ENCODE measurements at places on chromosomes 13 and 19.

DNA sequence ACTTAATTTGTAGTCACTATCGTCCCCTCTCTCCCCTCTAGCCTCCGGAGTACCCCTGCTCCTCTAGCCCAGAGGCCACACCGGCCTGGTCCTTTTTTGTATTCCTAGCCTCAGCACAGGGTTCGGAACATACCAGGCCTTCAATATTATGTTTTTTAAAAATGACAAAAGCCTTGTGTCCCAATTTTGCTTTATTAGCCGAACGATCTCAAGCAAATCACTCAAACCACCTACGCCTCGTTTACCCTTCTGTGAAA lies 463 bp upstream of the POMP start:
- DNase-seq, result no peak

- DNase-seq, result no peak
Observed at GRCh38 chr19:33701565-33701964, 79.8 kb downstream of the CHST8 start.

DNA sequence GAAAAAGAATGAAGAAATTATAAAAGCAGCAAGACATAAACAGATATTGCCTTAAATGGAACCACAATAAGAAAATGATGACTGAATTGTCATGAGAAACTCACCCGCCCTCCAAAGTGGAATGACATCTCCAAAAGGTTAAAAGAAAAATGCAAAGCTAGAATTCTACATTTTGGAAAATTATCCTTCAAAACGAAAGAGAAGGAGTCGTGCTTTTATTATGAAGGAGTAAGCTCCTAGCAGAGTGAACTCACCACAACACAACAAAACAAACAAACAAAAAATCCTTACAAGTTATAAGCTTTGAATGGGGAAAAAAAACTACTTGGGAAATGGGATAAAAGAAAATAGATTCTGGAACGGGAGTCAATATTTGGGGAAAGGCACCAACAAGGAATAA lies 6.7 kb downstream of the SIGLEC14 start:
- no peak for DNase-seq

DNA sequence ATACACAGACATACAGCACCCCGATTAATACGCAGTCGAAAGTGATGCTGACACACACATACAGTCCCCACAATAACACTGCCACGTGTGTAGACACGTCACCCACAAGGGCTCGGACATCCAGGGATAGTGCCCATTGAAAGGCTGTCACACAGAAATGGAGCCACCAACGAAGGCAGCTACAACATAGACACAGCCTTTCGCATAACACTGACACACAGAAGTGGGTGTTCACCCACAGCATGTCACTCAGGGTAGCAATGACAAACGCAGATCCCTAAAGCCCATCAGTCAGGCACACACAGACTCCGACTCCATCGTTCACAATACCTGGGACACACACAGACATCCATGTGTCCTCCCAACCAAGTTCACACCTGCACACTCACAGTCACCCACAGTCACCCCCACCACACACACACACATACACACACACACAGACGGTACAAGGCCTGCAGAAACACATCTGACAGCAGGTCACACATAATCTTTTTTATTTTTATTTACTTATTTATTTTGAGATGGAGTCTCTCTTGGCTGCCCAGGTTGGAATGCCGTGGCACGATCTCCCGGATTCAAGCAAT lies 10.4 kb upstream of the NANOS3 start:
- no peak for DNase-seq

DNA sequence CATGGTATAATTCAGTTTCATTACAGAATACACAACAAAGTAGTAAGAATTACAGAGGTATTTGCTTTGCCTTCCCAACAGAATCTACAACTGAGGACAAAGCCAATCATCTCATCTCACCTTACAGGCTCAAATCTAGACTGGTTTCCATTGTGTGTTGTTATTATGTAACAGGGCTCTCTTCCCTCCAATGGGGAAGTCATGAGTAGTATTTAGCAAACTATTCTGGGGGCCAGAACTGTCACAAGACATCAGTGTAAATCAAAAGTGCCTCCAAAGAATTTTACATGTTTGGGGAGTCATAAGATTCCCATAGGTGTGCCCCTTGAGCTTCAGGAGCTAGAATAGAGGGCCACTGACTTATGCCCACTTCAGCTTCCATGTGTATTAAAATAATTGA lies 187.0 kb upstream of the EDNRB start:
- DNase-seq, result no peak

DNA sequence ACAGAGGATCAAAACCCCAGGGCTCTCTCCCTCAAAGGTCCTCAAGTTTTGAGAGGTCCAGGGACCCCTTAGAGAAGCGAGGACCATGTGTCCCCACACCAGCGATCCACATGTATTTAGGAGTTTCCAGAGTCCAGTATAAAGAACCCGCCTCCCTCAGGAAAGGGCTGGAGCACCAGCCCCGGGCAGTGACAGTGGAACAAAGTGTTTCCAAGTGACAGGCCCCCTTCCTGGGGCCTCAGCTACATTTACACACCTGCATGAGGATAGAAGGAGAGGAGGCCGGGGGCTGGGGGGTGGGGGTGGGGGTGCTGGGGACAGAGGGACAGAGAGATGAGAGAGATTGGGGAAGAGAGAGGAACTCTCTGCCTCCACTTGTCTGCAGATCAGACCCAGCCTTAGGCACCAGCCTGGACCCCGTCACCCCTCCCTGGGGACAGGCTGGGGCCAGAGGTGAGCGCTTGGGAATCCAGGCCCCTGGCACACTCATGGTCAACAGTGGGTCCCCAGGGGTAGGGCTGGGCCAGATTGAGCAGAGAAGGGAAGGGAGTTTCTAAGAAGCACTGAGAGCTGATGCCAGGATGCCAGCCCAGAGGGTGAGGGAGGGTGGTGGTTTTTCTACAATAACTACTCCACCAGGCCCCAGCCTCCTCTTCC lies 802 bp downstream of the BCAM start:
- peak; percentile 29 for DNase-seq

- DNase-seq, result no peak
Observed at GRCh38 chr13:112255550-112256120, 120.5 kb upstream of the SPACA7 start.

DNA sequence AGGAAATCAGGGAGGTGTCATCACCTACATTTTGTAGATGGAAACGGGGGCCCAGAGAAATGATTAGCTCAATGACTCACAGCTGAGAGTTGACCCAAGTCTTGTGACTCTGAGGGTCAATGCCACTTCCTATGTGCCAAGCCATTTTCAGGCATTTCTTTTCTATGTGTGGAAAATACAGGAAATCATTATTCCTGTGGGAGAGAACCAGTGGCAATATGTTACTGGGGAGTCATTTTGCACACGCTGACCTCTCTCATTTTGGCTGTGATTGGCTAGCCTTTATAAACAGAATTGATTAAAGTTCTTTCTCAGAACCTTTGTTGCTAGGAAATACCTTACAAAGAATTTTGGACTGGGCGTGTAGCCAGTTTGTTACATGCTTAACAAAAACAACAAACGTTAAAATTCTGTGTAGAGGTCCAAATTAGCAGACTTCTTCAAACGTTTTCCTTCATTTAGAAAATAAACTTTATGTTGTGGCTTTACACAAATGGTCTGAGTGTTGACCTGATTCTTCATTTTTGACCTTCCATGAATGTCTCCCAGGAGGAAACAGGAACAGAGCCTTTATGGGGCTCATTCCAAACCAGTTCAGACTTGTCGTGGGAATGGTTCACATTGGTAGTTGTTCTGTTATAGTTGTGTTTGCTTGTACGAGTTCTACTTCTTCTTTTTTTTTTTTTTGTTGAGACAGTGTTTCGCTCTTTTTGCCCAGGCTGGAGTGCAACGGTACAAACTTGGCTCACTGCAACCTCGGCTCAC lies 11.4 kb downstream of the PCCA start:
- DNase-seq, result peak; percentile 66

DNA sequence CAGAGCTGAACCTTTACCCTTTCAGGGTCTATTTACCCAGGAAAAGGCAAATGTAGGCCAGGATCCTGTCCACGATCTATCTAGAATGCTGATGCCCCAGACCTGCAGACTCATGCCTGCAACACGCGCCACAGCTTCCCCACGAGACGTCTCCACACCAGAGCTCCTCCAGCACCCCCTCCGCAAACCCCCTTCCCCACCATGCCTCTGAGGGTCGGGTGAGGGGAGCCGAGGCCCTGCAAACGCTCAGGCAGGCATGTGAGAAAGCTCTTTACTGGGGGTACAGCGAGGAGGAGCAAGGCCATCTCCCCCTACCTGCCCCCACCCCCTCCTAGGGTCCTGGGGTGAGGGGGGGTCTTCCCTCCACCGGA lies 8.9 kb downstream of the DYRK1B start:
- no peak for DNase-seq

- DNase-seq, result peak; percentile 71
Observed at GRCh38 chr19:18932216-18932841, 8.7 kb downstream of the HOMER3 start.

- DNase-seq, result no peak
Observed at GRCh38 chr19:55212447-55212846, 3.1 kb upstream of the PTPRH start.

GRCh38 chr13:97341135-97341534 lies 92.8 kb upstream of the RAP2A start:
- no peak for DNase-seq

GRCh38 chr13:28340272-28340793 lies 154.6 kb downstream of the FLT1 start:
- no peak for DNase-seq

- no peak for DNase-seq
Observed at GRCh38 chr13:27172495-27172842, 858 bp upstream of the USP12 start.

DNA sequence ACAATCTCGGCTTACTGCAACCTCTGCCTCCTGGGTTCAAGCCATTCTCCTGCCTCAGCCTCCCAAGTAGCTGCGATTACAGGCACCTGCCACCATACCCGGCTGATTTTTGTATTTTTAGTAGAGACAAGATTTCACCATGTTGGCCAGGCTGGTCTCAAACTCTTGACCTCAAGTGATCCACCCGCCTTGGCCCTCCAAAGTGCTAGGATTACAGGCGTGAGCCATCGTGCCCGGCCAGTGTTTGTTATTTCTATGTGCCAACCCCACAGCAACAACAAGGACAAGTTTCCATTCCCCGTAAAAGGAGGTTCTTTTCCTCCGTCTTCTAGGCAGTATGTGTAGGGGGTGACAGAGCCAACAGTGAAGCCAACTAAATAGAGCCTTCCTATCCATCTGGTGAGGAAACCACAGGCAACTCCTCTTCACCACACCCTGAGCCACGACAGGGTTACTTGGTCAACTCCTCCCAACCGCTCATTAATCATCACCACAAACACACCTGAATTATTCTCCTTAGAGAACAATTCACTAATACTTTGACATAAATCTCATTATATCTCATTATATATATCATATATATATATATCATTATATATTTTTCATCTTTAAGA lies 25.5 kb downstream of the FOXO1 start:
- DNase-seq, result no peak

DNA sequence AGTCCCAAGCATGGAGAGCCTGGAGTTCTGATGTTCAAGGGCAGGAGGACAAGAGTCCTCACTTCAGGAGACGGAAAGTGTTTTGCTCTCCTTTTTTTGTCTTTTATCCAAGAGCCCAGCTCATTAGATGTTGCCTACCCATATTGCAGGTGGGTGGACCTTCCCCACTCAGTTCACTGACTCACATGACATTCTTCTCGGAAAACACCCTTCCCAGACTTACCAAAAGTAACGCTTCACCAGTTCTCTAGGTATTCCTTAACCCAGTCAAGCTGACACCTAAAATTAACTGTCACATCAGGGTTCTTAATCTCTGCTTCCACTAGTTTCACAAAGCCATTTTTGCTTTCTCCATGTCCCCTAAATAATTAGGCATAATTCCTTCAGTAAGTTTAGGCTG lies 2215.4 kb upstream of the PCDH20 start:
- no peak for DNase-seq
